H1 (cell line): ENCODE measurements at places on chromosomes 2 and 18. TPM values are rescaled to one million over a fixed set of nuclear protein-coding genes. Genes with fewer than 3 reads are reported as not detected.

DNA sequence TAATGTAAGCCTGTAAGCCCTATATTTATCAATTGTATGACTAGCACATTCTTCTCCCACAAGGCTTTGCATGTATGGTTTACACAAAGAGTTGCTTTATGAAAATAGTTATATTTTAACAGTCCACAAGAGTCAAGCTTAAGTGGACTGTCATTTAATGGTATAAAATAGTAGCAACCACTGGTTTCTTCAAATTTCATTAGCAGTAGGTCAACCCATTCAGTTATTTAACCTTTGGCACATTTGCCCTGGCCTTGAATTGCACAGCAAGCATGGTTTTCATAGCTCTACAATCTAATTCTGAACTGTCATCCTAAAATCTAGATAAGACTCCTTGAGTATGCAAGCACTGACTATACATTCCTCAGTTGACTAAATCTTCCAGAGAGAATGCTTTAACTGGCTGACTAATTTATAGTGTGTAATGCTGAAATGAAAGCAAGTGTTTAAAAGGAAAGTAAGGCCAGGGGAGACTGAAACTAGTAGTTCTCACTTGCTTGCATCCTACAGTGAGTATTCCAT is 1.8 kb downstream of the DPP4 start:
- H3K4me3 ChIP-seq = no peak overlapping the region
- no peak overlapping the region for H3K27ac ChIP-seq
- no peaks in the 10 kb centered on the region for H3K36me3 ChIP-seq
- DNase-seq = no peak
- H3K27me3 ChIP-seq = peaks cover 14% of the 10 kb centered on the region

- DNase-seq = no peak
- H3K27me3 ChIP-seq = no peaks in the 10 kb centered on the region
- H3K4me3 ChIP-seq = peak overlapping the region; percentile 79
- no peak overlapping the region for H3K27ac ChIP-seq
These were observed 479 bp downstream of the SCN9A start for GRCh38 chr2:166375195-166375735.

GRCh38 chr2:39696838-39697237 is 31.1 kb downstream of the TMEM178A start:
- no peak overlapping the region for H3K4me3 ChIP-seq

DNA sequence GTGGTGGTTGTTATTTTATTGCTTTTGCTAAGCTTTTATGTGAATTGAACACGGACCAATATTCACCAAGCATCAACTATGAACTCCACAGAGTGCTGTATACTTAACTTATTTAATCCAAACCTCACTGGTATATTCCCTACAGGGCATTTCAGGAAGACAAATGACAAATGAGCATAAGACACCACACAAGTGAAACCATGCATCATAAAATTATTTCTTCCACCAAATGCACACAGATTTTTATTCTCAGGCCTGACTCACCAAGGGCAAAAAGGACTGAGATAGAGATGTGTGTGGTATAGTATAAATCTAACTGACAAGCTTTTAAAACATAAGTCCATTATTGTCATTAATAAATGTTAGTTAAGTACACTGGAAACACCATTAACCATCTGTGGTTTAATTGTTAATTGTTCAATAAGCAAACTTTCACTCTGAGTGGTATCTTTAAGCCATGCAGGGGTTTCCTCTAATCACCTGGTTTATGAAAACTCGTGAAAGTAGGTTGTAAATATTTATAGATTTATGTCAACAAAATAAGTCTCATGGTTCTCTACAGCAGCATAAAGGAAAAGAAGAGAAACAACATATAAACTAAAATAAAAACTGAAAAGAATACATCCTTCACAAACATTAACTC is 77.6 kb upstream of the CRIM1 start:
- H3K4me3 ChIP-seq = no peak overlapping the region
- DNase-seq = no peak
- H3K27me3 ChIP-seq = no peaks in the 10 kb centered on the region

- H3K4me3 ChIP-seq = no peak overlapping the region
- H3K4me1 ChIP-seq = no peaks in the 10 kb centered on the region
- no peak overlapping the region for H3K27ac ChIP-seq
- peaks cover 4% of the 10 kb centered on the region; the same call in 1 of the 2 replicates for H3K27me3 ChIP-seq
- H3K36me3 ChIP-seq = no peaks in the 10 kb centered on the region
These were observed 136.8 kb downstream of the TPO start for GRCh38 chr2:1550076-1550475.

DNA sequence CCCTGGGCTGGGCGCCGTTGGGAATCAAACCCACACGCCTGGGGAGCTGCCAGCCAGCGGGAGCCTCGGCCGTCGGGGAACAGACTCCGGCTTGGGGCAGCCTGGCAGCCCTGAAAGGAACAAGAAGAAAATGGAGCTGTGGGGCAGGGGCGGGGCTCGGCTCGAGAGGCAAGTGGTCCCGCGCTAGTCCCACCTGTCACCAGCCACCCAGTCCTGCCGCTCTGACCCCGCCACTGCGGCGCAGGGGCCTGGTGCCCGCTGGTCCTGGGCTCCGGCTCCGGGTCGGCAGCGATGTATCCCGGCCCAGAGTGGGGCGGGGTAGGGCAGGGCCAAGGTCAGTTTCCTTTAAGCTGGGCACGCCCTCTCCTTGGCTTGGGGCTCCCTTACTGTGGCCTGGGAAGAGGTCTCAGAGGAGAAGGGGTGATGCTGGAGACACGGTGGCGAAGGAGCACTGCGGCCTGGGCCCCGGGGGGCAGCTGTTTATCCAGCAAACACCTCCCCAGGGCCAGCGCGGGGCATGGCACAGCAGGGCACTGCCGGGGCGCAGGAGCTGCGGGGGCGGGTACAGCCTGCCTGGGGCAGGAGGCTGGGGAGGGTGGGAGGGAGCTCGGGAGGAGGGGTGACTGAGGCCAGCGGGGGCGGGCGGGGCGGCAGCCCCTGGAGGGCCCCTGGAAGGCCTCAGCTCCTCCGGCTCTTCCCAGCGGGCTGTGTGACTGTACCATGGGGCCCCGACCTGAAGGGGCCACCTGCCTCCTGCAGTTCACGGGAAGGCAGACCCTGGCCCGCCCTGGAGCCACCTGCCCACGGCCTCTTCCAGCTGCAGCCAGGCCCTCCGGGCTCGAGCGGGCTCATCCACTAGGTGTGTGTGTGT is 15.6 kb downstream of the ODC1 start:
- peak overlapping the region; percentile 42 for H3K4me3 ChIP-seq
- H3K27me3 ChIP-seq = peaks cover 6% of the 10 kb centered on the region; the same call in 1 of the 2 replicates
- H3K27ac ChIP-seq = no peak overlapping the region
- peaks cover 3% of the 10 kb centered on the region; the same call in 1 of the 2 replicates for H3K4me1 ChIP-seq
- DNase-seq = no peak
- H3K36me3 ChIP-seq = no peaks in the 10 kb centered on the region

GRCh38 chr2:21715887-21716286 is 592.1 kb downstream of the TDRD15 start:
- no peaks in the 10 kb centered on the region for H3K36me3 ChIP-seq
- H3K27ac ChIP-seq = no peak overlapping the region
- H3K4me1 ChIP-seq = no peaks in the 10 kb centered on the region
- DNase-seq = no peak

GRCh38 chr2:75390169-75390568 is 170.6 kb downstream of the EVA1A start:
- H3K36me3 ChIP-seq = no peaks in the 10 kb centered on the region
- H3K27me3 ChIP-seq = no peaks in the 10 kb centered on the region
- DNase-seq = no peak
- no peak overlapping the region for H3K27ac ChIP-seq
- no peaks in the 10 kb centered on the region for H3K4me1 ChIP-seq

- H3K36me3 ChIP-seq = no peaks in the 10 kb centered on the region
- no peak overlapping the region for H3K27ac ChIP-seq
- no peak for DNase-seq
- H3K4me1 ChIP-seq = no peaks in the 10 kb centered on the region
- H3K4me3 ChIP-seq = no peak overlapping the region
These were observed 321.5 kb downstream of the GALNT13 start for GRCh38 chr2:154193246-154193645.

DNA sequence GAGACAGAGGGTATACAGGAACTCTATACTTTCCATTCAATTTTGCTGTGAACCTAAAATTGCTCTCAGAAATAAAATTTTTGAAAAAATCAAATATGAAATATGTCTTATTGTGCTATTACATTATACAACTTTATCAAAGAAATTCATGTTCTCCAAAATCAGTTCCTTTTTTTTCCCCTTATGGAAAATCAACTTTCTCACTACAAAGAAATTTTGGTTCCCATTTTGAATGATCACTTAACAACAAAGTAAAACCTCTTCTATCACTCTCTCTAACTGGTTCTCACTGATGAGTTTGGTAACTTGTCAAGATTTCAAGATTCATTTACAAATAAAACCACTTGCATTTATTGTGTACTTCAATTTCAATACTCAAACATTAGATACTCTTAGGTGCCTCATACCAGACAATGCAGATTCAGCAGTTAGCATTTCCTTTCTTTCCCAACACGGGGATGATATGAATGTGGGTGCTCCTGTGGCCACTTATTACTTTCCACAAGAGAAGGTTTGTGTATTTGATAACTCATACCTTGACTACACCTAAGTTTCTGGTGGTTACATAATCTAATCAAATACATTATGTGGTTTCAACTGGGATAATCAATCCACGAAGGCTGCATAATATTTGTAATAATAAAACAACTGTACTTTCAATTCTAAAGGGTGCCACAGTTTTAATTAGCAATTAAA is 6.4 kb downstream of the PSME4 start:
- no peaks in the 10 kb centered on the region for H3K27me3 ChIP-seq
- H3K4me3 ChIP-seq = no peak overlapping the region; the same call in 1 of the 2 replicates
- H3K27ac ChIP-seq = no peak overlapping the region
- H3K4me1 ChIP-seq = peaks cover 11% of the 10 kb centered on the region

GRCh38 chr2:159714247-159714930 is 2.1 kb downstream of the MARCHF7 start:
- H3K27ac ChIP-seq = no peak overlapping the region
- H3K4me1 ChIP-seq = peaks cover 11% of the 10 kb centered on the region; the same call in 1 of the 2 replicates
- H3K4me3 ChIP-seq = no peak overlapping the region; the same call in 1 of the 2 replicates
- DNase-seq = no peak
- no peaks in the 10 kb centered on the region for H3K27me3 ChIP-seq

GRCh38 chr2:203453858-203454451 is 81.1 kb downstream of the RAPH1 start:
- DNase-seq = no peak
- no peaks in the 10 kb centered on the region for H3K4me1 ChIP-seq
- no peak overlapping the region for H3K27ac ChIP-seq
- H3K36me3 ChIP-seq = peaks cover 7% of the 10 kb centered on the region; the same call in 1 of the 2 replicates

GRCh38 chr2:73918856-73919255 is 7.8 kb upstream of the DGUOK start:
- peaks cover 6% of the 10 kb centered on the region for H3K4me1 ChIP-seq
- no peak for DNase-seq
- no peak overlapping the region for H3K4me3 ChIP-seq

DNA sequence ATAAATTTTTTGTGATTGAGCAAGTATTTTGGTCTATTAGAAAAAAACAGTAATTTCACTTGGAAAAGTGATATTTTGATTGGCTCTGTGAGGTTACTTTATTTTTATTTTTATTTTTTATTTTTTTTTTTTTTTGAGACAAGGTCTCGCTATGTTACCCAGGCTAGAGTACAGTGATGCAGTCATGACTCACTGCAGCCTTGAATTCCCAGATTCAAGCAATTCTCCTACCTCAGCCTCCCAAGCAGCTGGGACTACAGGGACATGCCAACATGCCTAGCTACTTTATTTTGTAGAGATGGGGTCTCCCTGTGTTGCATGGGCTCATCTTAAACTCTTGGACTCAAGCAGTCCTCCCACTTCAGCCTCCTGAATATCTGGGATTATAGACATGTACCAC is 60.9 kb upstream of the MGAT5 start:
- DNase-seq = no peak
- no peak overlapping the region for H3K4me3 ChIP-seq
- no peaks in the 10 kb centered on the region for H3K36me3 ChIP-seq
- H3K27ac ChIP-seq = no peak overlapping the region
- no peaks in the 10 kb centered on the region for H3K27me3 ChIP-seq

The MFSD2B gene
- total RNA-seq = 0.48 and 1.1 TPM in 2 replicates

The DNAJC5G gene
- 1.4 TPM in 2 replicates for total RNA-seq

The ZC3H8 gene
- total RNA-seq = 7.1 and 8.8 TPM in 2 replicates
